ENCODE measurements at places on chromosomes 5 and 9. TPM values are rescaled to one million over a fixed set of nuclear protein-coding genes. Genes with fewer than 3 reads are reported as not detected.

The TAF11L5 gene
- not detected for total RNA-seq

The ERMP1 gene
- total RNA-seq, result 6.7 TPM

The CTNND2 gene
- not detected for total RNA-seq

The ZNF618 gene
- total RNA-seq, result 0.48 TPM

The TEX48 gene
- 0.42 TPM for total RNA-seq

The AIF1L gene
- total RNA-seq, result 2.0 TPM

The JMY gene
- total RNA-seq, result 5.2 TPM

The SGCD gene
- 0.03 TPM for total RNA-seq

The NDUFA8 gene
- 50.3 TPM for total RNA-seq
